ENCODE measurements at places on chromosomes 16 and 17.

DNA sequence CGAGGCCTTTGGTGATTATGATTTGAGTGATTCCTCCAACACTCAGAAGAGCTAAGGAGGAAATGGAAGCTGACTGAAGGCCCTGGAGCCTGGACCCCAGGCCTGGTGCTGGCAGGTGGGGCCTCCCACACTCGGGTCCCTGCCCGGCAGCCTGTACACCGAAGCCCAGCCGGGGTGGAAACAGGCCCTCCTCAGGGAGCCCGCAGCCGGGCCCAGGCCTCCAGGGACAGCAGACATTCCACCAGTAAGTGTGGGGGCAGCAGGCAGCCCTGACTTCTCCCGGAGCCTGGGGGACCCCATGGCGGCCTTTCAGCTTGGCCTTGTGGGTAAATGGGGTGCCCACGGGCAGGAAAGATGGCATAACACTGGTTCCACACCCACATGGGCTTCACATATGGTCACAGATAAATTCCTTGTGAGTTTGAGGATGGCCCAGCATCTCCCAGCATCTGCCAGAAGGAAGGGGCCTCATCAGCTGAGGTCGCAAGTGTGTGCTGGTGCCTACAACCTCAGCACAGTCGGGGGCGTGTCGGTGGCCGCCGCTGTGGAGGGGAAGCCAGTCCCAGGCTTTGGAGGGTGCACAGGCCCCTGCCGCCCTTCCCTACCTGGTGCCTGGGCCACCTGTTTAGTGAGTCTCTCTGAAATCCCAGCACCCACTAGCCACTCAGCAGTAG, 29.2 kb upstream of the SLC38A10 start:
- no peak for DNase-seq

GRCh38 chr16:75265911-75266701, 14.7 kb upstream of the BCAR1 start:
- DNase-seq = peak; percentile 15

GRCh38 chr17:11122908-11123307, 118.1 kb upstream of the SHISA6 start:
- no peak for DNase-seq

DNA sequence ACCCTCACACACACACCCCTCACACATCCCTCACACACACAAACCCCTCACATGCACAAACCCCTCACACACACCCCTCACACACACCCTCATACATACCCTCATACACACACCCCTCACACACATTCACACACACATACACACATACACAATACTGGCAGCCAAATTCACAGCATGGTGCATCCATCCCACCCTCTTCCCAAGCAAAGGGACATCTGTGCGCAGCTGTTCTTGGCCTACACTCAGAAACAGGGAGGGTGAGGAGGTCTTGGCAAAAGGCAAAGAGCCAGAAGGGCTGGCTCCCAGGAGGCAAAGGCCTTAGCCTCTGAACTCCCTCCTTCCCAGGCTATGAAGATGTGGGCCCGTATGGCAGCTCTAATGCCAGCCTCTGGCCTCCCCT, 23.4 kb downstream of the C17orf67 start:
- DNase-seq = no peak

DNA sequence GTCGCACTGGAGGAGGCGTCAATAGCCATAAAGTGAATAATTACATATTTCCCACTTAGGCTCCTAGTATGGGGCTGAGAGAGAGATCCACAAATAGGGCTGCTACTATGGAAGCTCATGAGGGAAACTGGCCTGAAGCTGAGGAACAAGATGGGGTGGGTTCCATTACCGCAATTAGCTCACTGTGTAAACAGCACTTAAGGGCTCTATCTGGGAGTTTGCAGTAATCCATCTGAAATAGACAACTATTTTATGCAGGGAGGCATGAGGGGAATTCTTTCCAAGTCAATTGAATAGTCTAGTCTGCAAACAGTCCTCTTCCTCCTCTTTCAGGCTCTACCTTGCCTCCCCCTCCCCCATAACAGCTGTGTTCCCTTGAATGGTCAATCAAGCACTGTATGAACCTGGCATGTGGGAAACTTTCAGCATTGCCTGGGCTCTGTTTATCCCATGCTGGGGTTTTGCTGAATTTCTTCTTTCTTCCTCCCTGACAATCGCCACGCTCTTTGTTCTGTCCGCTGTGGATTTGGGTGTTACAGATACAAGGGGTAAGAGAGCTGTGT, 56.1 kb upstream of the MAF start:
- no peak for DNase-seq

- DNase-seq = no peak
Measured at GRCh38 chr17:41777574-41778188, 8.8 kb downstream of the JUP start.

- no peak for DNase-seq
Measured at GRCh38 chr16:56257239-56257638, 66.0 kb downstream of the GNAO1 start.

DNA sequence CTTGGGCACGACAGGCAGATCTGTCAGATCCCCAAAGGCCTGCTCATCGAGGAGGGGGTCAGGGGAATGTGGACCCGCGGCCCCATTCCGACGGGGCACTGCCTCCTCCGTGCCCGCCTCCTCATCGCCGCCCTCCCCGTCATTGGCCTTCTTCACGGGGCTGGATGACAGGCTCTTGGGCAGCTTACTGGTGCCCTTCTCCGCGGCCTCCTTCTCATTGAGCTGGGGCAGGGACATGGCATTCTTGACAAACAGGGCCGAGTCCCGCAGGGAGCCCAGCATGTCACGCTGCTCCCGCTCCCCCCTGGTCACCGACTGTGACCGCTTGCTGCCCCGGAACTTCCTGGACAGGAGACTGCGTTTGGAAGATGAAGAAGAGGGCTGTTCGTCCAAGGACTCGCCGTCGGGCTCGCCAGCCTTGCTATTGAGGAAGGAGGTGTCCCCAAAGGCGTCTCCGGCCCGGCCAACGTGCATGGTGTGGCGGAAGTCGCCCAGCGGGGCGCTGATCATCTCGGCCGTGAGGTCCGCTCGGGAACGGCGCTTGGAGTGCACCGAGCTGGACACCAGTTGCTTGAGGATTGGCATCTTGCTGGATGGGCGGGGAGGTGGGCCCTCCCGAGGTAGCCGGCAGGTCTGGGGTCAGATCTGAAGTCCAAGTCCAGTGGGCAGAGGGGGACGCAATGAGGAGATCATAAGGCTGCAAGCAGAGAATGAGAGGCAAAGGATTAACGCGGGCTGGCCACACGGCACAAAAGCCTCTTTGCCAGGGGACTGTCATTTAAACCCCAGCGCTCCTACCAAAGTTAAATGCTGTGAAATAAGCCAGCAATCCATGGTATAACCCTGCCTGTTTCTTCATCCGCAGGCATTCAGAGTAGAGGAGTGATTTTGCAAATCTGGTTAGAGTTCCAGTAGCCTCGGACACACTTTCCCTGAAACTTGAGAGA, 24.5 kb upstream of the CPSF4L start:
- no peak for DNase-seq

DNA sequence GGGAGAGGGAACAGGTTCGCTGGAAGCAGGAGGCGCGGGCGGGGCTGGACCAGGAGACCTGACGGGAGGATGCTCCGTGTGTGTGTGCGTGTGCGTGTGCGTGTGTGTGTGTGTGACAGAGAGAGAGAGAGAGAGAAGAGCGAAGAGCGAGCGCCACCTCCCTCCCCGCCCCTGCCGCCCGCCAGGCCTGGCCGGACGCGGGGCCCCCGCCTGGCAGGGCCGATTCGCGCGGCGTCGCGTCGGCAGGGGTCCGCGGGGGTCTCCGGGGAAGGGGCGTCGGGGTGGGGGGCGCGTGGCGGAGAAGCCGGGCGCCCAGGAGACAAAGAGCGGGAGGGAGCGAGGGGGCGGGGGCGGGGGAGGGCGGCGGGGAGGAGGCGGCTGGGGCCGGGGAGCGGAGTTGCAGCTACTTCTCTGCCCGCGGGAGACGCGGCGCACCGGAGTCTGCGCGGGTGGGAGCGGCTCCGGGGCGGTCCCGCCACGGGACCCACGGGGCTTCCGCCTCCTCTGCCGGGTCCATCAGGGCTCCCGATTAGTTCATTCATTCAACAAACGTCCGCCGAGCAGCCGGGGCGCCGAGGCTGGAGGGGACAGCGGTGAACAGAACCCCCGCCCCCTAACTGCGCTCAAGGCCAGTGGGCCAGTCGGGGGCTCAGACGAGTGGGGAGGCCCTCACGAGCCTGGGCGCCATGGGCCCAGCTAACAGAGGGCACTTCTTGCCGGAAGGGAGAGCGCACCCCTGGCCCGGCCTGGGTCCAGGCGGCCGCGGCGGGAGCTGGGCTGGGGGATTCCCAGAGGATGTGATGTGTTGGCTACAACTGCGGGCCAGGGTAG, at the start of gene SAMD14:
TSS of gene SAMD14 (minus strand) at position 433 of the 831 bp plus-strand sequence. CDS start 5,201 bp downstream, outside the sequence.
- no peak for DNase-seq

- no peak for DNase-seq
Measured at GRCh38 chr16:8880839-8881510, 1.2 kb upstream of the LITAFD start.

GRCh38 chr17:39118674-39119419, 32.6 kb downstream of the PLXDC1 start:
- DNase-seq = no peak

- DNase-seq = peak; percentile 54
Measured at GRCh38 chr17:76816590-76817135, 51.5 kb upstream of the MGAT5B start.

DNA sequence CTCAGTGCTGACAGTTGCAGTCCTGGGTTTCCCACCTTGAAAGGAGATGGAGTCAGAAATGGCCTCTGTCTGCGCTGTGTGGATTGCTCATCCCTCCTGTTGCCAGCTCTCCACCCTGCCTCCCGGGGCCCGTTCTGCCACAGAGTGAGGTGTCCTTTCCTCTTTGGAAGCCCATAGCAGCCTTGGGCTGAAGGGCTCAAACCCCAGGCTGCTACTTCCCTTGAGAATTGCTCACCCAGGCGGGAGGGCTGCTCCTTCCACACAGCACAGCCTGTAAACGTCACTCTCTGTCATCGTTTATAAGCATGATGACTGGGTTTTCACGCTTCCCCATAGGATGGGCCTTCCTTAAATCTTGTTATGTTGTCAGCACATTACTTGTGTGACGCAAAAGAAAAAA, 62.7 kb downstream of the FOXK2 start:
- no peak for DNase-seq

DNA sequence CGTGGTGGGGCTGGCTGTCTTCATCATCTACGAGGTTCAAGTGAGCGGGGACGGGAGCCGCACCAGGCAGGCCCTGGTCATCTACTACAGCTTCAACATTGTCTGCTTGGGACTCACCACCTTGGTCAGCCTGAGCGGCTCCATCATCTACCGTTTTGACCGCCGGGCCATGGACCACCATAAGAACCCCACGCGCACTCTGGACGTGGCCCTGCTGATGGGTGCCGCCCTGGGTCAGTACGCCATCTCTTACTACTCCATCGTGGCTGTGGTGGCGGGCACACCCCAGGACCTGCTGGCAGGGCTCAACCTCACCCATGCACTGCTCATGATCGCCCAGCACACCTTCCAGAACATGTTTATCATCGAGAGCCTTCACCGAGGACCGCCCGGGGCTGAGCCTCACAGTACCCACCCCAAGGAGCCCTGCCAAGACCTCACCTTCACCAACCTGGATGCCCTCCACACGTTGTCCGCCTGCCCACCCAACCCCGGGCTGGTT, 5.1 kb upstream of the OTOP3 start:
- no peak for DNase-seq

GRCh38 chr16:57016301-57016700, 26.9 kb downstream of the NLRC5 start:
- no peak for DNase-seq

DNA sequence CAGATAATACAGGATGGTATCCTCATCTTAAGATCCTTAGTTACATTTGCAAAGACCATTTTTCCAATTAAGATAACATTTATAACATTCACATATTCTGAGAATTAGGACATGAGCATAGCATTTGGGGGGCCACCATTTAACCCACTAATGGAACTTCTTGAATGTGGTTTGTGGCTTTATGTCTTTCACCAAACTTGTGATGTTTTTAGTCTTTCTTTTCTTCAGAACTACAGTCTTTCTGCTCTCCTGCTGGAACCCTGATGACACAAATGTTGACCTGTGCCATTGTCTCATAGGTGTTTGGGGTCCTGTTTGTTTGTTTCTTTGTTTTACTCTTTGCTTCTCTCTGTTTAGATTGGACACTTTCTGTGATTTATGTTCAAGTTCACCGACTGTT, 23.2 kb downstream of the COX11 start:
- no peak for DNase-seq

GRCh38 chr16:9518051-9518450, 426.6 kb downstream of the HAPSTR1 start:
- no peak for DNase-seq

GRCh38 chr16:48252013-48252412, 4.7 kb upstream of the ABCC11 start:
- DNase-seq = no peak

DNA sequence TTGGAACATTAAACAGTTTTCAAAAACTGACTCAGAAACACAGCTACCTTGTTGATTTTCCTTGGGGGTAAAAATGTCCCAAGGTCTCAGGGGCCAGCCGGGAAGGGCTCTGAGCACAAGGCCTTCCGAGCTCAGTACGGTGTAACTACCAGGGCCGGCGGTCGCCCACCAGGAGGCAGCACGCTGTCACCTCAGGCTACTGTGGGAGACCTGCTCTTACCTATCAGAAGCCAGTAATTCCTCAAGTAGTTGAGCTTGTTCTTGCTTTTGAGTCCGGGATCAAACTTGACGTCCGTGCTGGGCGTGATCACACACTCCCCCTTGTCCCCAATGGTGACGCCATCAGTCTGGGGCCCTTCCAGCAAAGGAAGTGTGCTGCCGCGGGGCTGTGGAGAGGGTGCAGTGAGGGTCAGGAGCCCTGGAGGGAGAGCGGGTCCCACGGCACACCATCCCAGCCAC, 43.4 kb upstream of the ICAM2 start:
- peak; percentile 64 for DNase-seq

Data from stimulated activated CD4-positive, alpha-beta T cell treated with anti-CD3 and anti-CD28 coated beads, Interleukin-4, amount 100 ng/mL, for 1 hour (primary cell).